Mucosa of descending colon (tissue), 3 donors: ENCODE measurements at places on chromosomes 7 and 10.

- no peak for DNase-seq
These were observed 38.0 kb upstream of the MKX start for GRCh38 chr10:27783660-27784059.

DNA sequence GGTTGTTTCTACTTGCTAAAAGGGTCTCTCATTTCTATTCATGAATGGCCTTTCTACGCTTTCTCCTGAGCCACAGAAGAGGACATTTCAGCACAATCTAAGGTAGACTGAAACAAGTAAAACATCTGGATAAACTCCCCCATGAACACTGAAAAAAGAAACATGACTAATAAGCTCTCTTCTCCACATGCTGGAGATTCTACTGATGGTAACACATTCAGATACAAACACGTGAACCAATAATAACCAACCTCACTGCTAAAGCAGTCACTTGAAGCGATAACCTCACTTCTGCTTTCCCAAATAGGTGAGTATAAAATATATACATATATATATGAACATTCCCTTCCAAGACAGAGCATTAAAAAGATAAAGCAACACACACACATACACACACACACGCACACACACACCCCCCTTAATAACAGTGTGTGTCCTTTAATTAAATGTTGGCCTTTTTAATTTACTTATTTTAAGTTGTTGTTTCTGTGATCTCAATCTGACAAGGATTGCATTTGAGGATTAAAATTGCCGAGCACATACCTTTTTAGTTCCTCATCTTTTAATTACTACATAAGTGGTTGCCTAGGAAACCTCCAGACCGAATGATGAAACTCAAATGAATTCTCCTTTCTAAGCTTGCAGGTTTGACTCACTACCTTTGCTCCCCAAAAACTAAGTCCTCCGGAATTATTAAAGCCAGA, 292.4 kb upstream of the KLF14 start:
- no peak for DNase-seq

DNA sequence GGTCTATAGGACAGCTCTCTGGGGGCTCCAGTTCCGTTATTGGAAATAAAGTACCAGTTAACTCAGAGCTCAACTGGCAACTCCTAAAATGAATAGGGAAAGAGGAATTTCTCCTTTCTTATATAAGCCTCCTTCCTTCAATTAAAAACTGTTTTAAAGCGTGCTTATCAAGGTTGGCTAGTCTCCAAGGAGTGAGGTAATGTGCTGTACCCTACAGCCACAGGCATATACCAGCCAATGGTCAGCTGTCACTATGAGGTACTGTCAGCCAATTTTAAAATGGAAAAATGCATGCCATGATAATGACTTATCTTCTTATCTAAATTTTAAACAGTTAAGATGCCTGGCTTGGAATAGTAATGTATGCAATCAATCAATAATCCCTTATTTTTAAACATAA, 76.2 kb downstream of the PLCE1 start:
- DNase-seq: peak; percentile 47

- DNase-seq: no peak
These were observed 51.8 kb upstream of the DNAAF5 start for GRCh38 chr7:674454-675410.

DNA sequence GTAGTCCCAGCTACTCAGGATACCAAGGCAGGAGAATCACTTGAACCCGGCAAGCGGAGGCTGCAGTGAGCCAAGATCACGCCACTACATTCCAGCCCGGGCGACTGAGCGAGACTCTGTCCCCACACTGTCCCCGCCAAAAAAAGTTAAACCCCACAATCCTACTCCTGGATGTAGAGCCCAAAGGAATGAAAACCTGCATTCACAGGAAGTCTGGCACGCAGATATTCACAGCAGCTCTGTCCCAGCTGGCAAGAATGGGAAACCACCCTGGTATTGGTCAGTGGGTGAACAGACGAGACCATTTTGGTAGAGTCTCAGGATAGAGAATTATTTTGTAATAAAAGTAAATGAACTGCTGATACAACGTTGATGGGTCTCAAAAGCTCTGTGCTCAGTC, 225.2 kb downstream of the MAD1L1 start:
- no peak for DNase-seq

GRCh38 chr7:107971100-107971499, 31.9 kb downstream of the LAMB1 start:
- no peak for DNase-seq

DNA sequence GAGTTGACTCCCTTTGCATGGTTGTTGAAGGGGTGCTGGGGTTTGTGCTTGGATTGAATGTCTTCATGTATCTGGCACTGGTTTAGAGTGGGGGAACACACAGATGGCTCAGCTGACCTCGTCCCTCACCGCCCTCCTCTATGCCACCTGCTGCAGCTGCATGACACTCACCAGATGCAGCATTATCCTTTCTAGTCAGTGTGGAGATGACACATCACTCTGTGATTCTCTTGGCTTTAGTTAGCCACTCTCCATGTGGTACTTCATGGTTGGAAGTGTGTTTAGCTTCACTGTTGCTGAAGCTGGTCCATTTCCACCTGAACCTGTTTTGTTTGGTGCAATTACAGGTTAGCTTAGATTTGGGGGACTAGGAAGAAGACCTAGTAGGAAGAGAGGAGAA, 56.3 kb upstream of the BMPER start:
- DNase-seq: no peak

DNA sequence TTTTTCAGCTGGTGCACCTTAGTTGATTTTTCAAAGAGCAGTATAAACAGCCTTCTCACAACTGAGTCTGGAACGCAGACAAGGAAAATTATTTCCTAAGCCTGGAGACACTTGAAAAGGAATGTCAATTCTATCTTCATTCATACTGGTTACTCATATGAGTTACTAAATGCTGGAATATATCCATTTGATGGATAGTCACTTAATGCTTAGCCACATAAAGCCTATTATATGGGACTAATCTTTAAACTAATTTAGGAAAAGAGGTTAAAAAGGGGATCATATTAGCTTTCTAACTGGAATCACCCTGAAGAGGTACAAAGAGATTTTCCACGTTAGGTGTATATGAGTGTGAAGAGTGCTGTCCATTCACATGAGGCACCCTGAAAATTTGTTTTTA, 1.7 kb upstream of the HOXA4 start:
- no peak for DNase-seq

DNA sequence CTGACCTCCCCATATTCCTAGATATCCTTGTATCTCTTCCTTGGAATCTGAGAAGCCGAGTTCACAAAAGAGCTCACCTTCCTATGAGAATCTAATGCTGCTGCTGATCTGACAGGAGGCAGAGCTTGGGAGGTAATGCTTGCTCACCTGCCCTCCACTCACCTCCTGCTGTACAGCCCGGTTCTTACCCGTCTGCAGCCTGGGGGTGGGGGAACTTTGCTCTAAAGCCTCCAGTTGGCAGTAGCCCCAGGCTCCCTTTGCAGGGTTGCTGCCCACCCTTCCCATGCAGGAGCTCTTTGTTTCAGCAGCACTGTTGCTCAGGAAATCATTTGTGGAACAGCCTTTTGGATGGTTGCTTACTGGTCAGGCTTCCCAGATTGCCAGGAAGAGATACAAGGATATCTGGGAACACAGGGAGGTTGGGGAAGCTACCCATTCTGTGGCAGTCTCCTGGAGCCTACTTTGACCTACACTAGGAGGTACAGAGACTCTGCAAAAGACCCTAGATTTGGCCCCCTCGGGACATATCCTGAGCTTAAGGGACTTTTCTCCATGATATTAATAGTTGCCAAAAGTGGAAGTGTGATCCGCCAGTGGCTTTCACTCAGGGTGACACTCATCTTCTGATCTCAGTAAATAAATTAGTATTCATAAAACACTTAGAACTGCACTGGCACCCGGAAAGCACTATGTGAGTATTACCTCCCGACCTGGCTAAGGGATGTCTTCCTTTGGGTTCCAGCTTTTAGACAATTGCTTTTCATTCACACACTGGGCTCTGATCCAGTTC, 363.7 kb upstream of the PODXL start:
- no peak for DNase-seq

GRCh38 chr7:84069999-84070500, 124.5 kb downstream of the SEMA3A start:
- DNase-seq: no peak

GRCh38 chr7:22776964-22777363, 45.7 kb downstream of the TOMM7 start:
- DNase-seq: no peak
